Activated T-helper 1 cell treated with Interleukin-2 at 50 U/mL for 16 hours (primary cell): ENCODE measurements at places on chromosomes 1 and 21.
A peak's percentile ranks its signal among the peaks of the same experiment; 100 is the strongest.

DNA sequence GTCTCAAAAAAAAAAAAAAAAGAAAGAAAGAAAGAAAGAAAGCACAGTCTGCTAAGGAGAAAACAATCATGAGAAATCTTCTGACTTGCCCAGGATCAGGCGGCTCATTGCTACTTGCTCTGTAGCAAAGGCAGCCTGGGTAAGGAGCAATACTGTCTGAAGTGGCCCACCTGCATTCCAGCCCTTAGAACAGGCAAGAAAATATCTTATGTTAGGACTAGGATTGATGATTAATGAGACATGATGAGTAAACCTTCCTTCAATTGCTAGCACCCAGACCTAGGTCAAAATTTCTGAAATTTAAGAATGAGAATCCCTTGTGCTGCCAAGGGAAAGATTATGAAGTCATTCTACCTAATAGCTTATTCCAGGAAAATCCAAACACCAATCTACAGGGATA lies 140.8 kb downstream of the DSCAM start:
- DNase-seq: no peak

- DNase-seq: no peak
Observed at GRCh38 chr1:229888561-229889001, 178.5 kb upstream of the GALNT2 start.

GRCh38 chr1:159091607-159092031 lies 15.1 kb upstream of the AIM2 start:
- DNase-seq: no peak

DNA sequence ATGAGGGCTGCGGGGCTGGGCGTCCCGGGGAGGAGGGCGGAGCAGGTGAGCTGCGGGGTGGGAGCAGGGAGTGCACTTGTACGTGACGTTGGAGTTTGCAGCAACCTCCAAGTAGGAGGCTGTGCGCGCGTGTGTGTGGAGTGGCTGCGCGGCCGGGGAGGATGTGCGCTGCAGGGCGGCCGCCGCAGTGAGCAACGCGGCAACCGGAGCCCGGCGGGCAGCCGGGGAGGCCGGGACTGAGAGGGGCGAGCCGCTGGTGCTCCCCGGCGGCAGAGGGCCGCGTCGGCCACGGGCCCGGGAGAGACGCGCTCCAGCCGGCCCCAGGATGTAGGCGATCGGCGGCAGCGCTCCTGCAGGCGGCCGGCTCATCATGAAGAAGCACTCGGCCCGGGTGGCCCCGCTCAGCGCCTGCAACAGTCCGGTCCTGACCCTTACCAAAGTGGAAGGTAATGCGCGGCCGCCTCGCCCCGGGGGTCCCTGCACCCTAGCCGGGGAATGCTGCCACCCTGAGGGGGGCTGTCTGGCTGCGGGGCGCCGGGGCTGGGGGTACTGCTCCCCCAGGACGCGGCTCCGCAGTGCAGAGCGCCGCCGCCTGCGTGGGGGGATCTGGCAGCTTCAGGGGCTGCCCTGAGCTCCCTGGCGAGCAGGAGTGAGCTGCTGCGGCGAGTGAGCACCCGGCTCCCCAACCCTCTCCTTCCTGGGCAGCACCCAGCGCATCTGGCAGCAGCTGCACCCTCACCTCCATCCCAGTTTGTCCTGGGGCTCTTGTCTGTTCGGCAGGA lies 158.9 kb upstream of the COA6 start:
- DNase-seq: no peak

DNA sequence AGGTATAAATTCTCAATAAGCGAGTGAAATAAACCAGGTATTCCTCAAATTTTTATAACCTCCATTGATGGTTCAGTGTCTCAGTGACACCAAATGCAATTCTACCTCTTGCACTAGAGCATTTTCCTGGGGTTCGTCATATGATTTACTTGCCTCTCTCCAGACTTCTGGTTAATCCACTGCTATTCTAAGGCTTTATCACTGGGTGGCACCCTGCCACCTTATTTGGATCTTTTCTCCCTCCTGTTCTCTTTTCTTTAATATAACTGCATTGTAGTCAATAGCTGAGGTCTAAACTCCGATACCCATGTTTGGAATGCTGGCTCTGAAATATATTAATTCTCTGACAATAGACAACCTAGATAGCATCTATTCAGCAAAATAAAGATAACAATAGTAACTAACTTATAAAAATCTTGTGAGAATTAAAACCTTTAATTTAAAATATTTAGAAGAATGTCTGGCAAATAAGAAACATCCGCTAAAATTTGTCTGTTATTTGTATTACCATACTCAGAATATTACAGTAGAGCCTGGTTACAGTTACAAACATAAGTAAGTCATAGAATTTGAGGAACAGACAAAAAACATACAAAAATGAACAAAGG lies 436.4 kb downstream of the PLA2G4A start:
- DNase-seq: no peak

- no peak for DNase-seq
Observed at GRCh38 chr1:42835422-42835821, 11.0 kb upstream of the ZNF691 start.

DNA sequence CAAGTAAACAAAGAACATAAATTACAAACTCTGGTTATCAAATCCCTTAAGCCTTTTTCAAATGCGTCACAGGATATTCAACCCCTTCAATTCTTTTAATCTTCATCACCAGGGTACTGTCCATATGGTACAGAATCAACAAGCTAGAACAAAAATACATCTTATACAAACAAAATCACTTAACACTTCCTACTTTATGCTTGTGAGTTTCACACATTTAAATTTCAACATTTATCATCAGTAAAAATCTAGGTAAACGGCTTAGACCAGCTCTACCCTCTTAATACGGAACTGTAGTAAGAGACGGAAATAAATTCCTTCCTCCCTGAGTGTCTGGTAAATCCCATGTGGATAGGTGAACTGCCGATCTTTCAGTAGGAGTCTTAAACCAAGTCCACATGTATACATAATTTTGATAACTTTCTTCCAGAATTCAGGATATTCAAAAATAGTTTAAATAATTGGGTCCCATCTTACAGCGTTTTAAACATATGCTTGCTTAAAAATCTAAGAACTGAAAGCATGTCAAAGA lies 1.0 kb downstream of the CCDC181 start:
- DNase-seq: no peak

- no peak for DNase-seq
Observed at GRCh38 chr1:174659823-174660222, 212.1 kb downstream of the GPR52 start.

DNA sequence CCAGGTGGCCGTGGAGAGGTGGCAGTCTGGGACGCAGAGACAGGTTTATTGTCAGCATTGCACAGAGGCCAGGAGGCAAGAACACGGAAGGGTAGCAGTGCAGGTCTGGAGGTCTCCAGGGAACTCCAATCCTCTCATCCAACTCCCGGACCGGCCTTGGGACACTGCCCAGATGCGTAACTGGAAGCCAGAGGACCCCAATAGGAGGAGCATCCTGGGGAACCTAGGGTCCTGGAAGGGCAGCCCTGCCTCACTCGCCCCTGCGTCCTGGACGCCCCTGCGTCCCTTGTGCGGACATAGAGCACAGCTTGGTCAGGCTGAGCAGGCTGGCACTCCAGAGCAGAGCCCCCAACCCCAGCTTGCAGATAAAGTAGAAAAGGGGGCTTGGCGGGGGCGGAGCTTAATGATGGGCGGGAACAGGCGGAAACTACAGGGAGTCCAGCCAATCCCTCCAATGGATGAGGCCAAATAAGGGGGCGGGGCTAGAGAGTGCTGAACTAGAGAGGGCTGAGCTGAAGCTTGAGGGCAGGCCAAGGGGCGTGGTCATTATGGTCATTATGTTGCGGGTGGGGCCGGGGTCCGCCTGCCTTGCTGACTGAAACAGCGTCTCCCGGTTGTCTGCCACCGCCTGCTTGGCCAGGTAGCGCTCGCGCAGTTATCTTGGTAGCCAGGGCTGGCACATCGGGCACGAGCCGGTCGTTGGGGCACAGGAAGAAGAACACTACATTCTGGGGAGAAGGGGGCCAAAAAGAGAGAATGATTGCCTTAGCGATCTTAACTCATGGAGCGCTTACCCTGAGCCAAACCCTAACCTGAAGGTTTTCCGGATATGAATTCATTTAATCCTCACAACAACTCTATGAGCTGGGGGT lies 3.7 kb upstream of the ARHGEF19 start:
- DNase-seq: no peak

DNA sequence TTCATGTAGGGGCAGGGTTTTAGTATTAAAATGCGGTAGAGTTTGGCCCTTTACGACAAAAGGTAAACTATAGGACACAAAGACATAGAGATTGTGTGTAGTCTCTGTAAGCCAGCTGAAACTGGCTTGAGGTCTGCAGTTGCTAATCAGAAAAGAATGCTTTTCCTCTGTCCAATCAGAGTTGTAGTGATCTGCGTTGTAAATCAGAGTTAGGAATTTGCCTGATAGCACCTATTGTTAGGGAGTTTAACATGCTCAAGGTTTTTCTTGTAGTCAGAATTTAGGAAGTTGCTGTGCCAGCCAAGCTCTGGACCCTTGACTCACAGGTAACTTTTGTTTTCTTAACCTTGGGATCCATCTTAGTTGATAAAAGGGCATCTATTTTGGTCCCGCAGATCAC lies 61.2 kb upstream of the VTCN1 start:
- no peak for DNase-seq

- DNase-seq: no peak
Observed at GRCh38 chr1:72635719-72636118, 353.4 kb upstream of the NEGR1 start.

DNA sequence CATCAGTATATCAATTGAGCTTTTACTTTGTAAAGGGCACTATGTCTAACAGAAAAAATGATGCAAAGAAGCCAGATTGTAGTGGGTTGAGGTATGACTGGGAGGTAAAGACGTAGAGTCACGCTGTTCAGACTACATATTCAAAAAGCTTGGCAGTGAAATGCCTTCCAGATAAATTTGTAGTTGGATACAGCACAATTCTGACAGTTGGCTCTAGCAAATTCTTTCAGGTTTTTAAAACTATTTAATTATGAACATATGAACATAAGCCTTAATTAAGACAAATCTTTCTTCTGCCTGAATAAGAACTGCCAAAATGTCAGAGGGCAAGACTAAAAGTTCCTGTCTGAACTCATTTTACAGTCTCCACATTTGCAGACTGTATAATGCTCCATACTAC lies 118.8 kb downstream of the DPYD start:
- DNase-seq: no peak

GRCh38 chr1:113981962-113982931 lies 3.0 kb downstream of the OLFML3 start:
- DNase-seq: no peak

GRCh38 chr1:43836267-43836951 lies 97.2 kb upstream of the ARTN start:
- DNase-seq: peak; percentile 40

DNA sequence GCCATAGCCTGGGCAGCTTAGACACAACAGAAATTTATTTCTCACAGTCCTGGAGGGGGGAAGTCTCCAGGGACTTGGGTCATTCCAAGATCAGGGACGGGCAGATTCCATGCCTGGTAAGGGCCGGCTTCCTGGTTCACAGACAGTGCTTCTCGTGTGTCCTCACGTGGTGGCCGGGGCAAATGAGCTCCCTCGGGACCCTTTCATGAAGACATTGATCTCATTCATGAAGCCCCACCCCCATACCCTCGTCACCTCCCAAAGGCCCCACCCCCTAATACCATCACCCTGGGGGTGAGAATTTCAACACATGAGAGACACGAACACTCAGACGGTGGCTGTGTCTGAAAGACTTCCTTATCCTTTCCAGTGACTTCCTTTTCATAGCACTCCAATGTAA lies 51.5 kb downstream of the ACOT7 start:
- DNase-seq: no peak

GRCh38 chr1:193437785-193438184 lies 251.4 kb upstream of the B3GALT2 start:
- DNase-seq: no peak

DNA sequence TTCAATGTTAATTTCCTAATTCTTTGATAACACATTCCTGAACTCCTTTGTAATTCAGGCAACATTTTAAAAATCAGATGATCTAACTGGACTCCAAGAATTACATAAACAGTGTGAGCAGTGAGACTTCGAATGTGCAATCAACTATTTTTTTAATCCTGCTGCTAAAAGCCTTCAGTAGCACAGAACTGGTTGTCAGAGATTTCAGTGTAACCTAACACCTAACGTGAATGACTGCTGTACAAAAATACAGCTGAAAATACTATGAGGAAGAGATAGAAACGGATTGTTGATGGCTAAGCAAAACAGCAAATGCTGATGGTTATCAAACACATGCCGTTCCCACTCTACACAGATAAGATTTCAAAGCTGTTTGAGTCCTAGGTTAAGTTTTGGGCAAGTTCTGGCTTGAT lies 46.1 kb downstream of the APP start:
- no peak for DNase-seq

DNA sequence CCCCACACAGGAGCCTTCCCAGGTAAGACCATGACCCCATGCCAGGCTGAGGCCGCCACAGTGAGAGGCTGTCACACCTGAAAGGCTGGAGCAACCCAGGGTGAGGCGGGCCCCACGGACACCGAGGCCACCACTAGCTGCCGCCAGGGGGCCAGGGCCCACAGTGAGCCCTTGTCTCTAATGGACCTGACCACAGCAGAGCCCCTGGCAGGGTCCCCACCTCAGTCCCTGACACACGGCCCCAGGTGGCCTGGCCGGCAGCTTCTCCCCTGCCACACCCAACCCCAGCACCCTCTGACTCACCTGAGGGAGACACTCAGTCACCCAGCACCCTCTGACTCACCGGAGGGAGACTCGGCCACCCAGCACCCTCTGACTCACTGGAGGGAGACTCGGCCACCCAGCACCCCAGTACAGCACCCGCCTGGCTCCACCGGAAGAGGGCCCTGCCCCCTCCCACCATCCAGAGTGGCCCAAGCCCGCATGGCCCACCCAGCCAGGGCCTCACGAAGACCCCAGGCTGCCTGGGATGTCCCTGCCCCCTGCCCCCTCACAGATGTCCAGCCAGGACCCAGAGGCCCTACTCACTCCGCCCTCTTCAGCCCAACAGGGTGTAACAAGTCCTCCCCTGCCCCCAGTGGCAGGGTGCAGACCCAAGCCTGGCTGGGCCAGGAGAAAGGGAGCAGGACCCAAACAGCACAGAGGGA lies 4.4 kb downstream of the DVL1 start:
- peak; percentile 20 for DNase-seq

GRCh38 chr1:20216574-20216973 lies 30.3 kb upstream of the PLA2G2C start:
- DNase-seq: no peak
